Large intestine (tissue), 12 donors: ENCODE measurements at places on chromosomes 12 and 14.

GRCh38 chr12:108816652-108817335 lies 40.6 kb downstream of the SSH1 start:
- DNase-seq = no peak

- DNase-seq = no peak
Measured at GRCh38 chr12:29781705-29782266, 2.0 kb downstream of the TMTC1 start.

DNA sequence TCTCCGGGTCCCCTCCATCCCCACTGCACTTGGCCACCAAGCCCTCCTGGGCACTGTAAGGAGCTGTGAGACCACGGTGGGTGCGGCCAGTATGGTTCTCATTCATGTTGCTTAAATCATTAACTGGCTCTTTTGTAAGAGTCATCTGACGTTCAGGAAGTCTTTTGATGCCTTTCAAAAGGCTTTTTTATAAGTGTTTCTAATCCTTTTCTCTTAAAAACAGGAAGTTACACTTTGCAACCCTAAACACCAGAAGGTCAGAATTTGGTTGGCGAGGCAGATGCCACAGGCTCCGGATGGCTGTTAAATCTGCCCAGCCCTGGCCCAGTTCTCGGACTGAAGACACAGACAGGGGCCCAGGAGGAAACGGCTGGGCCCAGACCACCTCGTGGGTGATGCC lies 26.1 kb upstream of the DIO3 start:
- peak; percentile 59 for DNase-seq

DNA sequence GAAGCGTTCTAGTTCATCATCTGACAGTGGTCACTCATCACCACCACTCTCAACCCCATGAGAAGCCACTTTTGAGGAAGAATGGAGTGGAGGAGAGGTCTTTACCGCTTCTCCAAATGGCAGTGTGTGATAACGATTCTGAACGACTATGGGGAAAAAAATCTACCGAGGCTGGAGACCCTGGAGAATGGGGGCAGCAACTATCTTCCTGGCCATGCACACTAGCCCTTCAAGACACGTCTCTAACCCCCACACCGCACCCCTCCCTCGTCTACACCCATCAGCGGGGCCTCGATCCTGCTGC lies 365 bp downstream of the ING4 start:
- no peak for DNase-seq

- no peak for DNase-seq
Measured at GRCh38 chr14:53942970-53943750, 13.5 kb downstream of the BMP4 start.

- DNase-seq = no peak
Measured at GRCh38 chr14:31568671-31569070, 7.5 kb downstream of the NUBPL start.

DNA sequence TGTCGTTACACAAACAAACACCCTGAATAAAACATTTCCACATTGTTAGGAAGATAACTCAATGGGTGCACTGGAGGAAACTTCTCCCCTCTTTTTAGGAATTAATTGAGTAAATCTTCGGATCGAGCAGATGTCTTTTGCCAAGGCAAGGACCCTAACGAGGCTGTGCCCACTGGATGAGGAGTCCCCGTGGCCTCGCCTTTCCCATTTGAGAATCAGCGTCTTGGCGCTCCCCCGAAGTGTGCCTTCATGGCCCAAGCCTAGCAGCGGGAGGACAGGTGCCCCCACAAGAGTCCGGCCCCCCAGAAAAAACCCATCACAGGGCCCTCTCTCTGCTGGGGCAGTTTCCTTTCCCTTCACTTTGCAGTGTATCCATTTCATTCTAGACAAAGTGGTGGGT lies 246.6 kb downstream of the BCL11B start:
- no peak for DNase-seq

DNA sequence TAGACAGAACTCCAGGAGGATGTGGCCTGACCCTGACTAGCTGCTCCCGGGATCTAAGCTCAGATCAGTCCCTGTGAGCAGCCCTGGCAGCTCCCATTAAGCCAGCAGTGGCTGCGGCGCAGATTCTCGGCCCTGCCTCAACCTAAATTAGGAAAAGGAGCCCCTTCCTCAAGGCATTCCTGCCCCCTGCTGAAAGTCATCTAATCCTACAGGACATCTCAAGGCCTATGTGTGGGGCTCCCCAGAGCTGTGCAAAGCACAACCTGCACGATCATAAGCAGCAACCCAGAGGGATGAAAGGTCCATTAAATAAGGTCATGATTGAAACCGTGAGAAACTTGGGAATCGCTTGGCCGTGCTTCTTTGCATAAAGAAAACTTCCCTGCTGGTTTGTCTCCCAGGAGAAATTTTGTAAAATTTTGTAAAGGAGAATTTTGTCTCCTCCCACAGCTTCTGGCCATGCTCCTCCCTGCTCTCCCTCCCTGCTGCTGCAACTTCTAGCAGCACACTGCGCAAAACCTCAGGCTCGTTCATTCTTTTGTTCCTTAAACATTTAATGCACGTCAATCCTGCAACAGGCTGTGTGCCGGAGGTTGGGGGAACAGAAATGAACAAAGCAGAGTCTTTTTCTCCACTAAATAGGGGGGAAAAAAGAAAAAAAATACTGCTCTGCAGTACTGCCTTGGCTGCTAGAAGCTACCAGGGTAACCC lies 96.6 kb upstream of the SLC35F4 start:
- no peak for DNase-seq

- no peak for DNase-seq
Measured at GRCh38 chr12:12017798-12018197, 52.9 kb upstream of the BCL2L14 start.

- DNase-seq = peak; percentile 47
Measured at GRCh38 chr14:34043627-34044372, 92.9 kb upstream of the EGLN3 start.

DNA sequence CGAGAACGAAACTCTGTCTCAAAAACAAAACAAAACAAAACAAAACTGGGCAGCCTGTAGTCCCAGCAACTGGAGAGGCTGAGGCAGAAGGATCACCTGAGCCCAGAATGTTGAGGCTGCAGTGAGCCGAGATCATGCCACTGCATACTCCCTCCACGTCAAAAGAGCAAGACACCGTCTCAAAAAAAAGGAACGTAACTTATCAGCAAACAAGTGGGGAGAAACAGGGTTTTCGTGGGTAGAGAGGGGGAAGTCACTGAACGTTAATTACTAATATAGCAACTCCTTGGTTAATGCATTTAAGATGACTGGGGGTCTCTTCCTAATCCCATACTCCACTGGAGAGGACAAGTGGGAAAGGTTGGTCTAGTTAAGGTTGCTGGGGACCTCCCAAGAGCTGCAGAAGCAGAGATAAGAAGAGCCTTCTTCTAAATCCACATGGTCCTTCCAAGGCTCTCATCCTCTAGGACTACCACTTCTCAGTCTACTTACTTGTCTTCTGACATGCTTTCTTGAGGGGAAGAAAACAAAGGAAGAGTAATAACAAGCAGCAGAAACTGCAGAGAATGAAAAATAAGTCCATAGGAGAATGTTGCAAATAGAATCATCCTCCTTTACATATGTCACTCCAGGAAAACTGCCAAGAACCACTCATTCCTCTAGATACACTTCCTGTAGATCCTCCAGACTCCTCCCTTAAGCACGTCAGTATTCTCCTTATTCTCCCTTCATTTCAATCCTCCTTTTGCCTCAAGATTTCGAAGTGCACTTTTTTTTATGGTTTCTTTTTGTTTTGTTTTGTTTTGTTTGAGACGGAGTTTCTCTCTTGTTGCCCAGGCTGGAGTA lies 5.8 kb downstream of the NUMB start:
- DNase-seq = no peak

DNA sequence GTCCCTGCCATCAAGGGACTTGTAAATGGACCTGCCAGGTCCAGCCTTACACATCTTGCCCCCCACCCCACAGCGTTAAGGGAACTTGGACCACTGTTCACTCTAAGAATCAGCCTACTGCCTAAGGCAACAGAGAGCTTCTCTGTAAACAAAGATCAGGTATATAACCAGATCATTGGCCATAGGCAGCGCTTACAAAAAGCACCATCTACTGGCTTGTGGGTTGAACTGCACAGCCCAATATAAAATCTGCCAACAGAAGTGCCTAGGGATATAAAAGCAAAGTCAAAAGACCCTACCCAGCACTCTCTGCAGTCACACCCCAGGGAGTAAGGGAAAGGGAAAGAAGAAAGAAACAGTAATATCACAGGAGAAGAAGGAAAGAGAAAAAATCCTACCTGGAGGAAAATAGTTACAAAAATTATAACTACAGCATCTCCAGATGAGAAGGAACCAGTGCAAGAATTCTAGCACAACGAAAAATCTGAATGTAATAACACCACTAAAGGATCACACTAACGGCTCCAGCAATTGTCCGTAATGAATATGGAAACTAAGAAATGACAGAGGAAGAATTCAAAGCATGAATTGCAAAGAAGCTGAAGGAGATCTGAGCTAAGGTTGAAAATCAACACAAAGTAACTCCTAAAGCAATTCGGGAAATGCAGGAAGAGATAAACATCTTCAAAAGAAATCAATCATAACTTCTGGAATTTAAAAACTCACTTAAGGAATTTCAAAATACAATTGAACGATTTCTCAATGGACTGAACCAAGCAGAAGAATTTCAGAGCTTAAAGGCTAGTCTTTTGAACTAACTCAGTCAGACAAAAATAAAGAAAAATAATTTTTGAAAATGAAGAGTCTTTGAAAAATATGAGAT lies 95.2 kb upstream of the PCED1B start:
- peak; percentile 8 for DNase-seq

GRCh38 chr12:107845980-107846659 lies 71.6 kb downstream of the ASCL4 start:
- DNase-seq = no peak

- DNase-seq = no peak
Measured at GRCh38 chr12:2970744-2971143, 11.5 kb downstream of the TEAD4 start.
